ENCODE measurements at places on chromosomes 2 and 18.

- no peak for DNase-seq
Measured at GRCh38 chr2:188414411-188414810, 122.7 kb downstream of the GULP1 start.

GRCh38 chr18:8011906-8012305, 444.8 kb downstream of the PTPRM start:
- DNase-seq, result no peak

DNA sequence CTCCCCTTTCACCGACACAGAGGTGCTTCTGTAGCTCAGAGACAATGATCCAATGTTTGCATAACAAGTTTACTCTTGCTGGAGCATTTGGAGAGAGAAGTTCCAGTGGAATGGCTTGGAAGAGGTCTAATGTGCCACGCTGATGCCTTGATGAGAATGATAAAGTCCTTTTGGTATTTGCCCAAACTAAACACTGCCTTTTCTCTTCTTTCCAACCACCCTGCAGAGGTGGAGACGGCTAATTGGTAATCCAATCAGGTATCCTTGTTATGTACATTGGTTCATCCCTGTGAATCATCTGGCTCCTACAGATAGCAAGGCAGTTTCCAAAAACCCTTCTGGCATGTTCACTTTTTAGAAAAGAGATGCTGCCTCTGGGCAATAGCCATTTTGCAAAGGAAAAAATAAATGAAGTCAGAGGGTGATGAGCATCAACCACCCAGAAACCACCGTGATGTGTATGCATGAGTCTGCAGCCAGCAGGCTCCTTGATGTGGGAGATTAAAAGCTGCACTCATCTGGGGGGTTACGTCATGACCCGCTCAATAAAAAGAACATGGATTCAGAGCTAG, 40.6 kb downstream of the KIAA2012 start:
- no peak for DNase-seq

- DNase-seq, result no peak
Measured at GRCh38 chr18:56475250-56475649, 163.1 kb downstream of the TXNL1 start.

DNA sequence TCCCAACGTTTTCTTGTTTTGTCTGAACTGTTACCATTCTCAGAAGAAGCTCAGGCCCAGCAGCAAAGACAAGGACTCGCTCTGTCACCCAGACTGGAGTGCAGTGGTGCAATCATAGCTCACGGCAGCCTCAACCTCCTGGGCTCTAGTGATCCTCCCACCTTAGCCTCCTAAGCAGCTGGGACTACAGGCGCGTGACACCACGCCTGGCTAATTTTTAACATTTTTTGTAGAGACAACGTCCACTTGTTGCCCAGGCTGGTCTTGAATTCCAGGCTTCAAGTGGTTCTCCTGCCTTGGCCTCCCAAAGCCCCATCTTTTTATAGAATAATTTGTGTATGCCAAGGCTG, 2.0 kb upstream of the SMYD5 start:
- DNase-seq, result no peak
